ENCODE measurements at places on chromosomes 3 and 15.

- DNase-seq, result no peak
Observed at GRCh38 chr3:100366424-100366823, 31.9 kb downstream of the NIT2 start.

- DNase-seq, result no peak
Observed at GRCh38 chr3:63607716-63608115, 44.8 kb upstream of the SNTN start.

GRCh38 chr3:99873269-99874102 lies 55.8 kb downstream of the CMSS1 start:
- DNase-seq, result no peak

DNA sequence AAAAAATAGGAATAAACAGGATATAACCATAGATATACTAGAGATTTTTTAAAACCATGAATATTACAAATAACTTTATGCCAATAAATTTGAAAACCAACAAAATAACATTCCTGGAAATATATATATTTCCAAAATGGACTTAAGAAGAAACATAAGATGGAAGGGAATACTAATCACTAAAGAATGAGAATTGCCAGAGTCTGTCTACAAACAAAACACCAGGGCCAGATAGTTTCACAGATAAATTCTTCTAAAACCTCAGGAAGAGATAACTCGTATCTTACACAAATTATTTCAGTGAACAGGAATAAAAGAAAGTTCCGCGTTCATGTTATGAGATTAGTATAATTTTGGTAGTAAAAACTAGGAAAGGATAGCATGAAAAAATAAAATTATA lies 107.3 kb downstream of the HERC1 start:
- DNase-seq, result no peak

DNA sequence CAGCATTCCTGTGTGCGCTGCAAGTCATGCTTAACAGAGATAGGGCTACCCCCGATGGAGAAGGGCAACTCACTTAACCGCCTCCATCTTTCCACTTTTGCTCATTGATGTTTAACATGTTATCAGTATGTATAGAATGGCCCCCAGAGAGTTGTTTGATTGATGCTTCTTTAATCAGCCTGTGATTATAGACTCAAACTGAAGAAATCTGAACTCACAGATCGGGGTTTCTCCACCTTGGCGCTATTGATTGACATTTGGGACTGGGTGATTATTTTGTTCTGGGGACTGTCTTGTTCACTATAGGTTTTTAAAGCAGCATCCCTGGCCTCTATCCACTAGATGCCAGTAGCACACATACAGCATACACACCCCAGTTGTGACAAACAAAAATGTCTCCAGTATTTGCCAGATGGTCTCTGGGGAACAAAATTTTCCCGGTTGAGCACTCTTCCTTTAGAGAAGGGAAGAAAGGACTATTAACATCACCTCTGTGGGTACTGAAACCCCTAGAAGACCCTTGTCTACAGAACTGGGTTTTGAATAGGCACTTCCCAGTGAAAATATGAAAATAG lies 54.4 kb downstream of the LARS2 start:
- no peak for DNase-seq

- DNase-seq, result no peak
Observed at GRCh38 chr3:168186293-168186983, 90.7 kb upstream of the GOLIM4 start.

DNA sequence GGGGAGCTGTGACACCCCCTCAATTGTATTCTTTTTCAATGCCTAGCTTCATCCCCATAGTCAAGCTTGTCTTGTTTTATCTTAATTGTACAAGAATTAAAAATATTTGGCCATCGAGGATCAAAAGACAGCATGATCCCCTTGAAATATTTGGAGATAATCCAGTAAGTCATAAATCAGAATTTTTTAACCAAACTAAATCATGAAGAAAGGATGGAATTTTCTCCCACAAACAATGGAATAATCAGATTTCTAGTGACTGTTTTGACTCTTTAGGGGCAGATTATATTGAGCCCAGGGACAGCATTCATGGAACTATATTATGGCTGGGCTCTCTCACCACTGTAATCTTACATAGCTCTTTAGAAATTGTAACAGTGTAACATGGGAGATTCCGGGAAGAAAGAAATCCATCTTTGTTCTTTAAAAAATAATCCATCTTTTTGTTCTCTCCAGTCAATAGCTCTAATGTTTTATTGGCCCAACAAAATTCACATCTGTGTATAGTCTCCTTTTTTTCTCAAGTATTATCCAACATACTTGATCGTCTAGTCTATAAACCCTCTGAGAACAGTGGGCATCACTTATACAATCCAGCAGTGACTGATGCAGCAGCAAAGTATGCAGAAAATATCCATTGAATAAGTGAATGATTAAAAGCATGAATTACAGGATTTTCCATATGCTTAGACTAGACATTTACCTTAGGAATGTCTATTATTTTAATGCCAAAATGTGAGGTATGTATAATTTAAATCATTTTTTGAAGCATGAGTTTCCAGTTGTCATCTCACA lies 277.0 kb upstream of the PLSCR5 start:
- no peak for DNase-seq

DNA sequence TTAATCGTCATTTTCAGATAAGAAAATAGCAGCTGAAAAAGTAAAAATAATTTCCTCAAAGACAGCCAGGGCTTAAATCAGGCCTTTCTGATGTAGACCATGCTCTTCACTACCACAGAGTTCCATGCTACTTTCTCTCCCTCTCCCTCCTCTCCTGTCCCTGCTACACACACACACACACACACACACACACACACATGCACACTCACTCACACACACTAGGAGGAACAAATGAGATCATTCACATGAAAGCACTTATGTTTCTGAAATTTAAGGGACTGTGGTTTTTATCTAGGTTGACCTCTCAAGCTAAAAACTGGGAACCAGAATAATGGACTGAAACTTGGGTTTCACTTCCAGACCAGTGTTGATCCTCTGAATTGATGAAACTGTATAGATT lies 4.1 kb upstream of the PSMA4 start:
- DNase-seq, result no peak

- DNase-seq, result no peak
Observed at GRCh38 chr3:174329321-174329720, 529.8 kb upstream of the NAALADL2 start.

DNA sequence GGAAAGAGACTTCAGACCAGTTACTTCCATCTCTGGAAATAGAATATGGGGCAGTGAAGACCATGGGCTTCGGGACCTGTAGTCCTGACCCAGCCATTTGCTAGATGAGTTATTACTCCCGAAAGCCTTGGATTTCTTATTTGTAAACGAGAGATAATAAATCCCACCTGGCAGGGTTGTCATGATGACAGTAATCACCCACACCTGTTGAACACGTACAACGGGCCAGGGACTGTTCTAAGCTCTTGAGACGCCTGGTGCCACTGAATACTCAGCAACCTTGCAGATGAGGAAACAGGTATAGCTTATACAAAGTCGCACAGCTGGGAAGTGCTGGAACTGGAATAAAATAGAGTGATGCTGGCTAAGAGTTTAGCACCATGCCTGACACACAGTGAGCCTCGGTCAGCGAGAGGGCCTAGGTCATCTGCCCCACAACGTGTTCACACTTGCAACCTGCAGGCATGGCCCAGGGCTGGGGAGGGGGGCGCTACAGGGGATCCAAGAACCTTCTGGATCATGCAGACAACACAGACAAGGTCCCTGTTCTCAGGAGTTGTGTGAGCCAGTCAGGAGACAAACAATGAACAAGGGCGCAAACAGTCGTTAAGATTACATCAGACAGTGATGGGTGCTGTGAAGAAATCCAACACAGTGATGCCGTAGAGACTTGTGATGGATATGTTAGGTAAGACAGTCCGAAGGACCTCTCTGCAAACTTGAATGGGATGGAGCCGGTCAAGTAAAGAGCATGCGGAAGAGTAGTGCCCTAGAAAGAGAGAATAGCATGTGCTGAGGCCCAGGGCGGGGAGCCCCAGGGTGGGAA lies 89.2 kb downstream of the CORO2B start:
- DNase-seq, result no peak

DNA sequence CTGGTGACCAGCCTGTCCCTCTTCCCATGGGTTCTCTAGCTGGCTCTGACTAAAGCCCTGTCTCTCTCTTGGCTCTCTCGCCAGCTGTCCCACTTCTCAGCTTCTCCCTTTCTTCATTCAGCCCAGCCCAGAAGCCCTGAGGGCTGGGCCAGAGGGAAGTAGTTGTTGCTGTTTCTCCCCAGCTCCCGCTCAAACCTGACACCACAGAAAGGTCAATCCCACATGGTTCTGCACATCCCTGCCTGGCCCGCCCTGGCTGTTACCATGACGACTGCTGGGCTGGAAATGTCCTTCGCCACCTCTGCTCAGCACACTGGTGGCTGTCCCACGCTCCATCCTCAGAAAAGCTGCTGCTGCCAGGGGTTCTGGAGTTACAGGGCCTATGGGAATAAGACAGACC lies 25.9 kb downstream of the CCDC32 start:
- no peak for DNase-seq

- DNase-seq, result no peak
Observed at GRCh38 chr3:32447865-32448400, 54.7 kb downstream of the CMTM6 start.

DNA sequence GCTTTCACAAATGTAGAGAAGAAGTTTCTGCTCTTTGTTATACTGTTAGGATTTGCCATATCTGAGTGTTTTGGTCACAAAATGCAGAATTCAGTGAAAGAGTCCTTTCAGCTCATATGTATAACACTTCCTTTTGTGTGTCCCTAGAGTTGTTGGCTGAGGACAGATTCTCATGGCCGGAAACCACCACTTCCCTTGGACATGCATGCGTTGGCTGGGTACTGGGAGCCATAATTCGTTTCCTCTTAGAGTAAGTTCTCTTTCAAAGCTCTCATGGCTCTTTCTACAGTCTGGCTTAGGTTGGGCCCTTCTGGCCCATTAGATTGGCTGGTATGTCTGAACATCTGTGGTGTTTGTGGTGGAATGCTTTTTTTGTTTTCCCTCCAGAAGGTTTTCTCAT lies 298.5 kb downstream of the DIPK2A start:
- DNase-seq, result no peak

DNA sequence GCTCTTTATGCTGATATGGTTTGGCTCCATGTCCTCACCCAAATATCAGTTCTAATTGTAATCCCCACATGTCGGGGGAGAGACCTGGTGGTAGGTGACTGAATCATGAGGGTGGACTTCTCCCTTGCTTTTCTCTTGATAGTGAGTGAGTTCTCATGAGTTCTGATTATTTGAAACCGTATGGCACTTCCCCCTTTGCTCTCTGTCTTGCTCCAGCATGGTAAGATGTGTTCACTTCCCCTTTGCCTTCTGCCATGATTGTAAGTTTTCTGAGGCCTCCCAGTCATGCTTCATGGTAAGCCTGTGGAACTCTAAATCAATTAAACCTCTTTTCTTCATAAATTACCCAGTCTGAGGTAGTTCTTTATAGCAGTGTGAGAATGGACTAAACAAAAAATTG lies 107.6 kb downstream of the IMPG2 start:
- no peak for DNase-seq

DNA sequence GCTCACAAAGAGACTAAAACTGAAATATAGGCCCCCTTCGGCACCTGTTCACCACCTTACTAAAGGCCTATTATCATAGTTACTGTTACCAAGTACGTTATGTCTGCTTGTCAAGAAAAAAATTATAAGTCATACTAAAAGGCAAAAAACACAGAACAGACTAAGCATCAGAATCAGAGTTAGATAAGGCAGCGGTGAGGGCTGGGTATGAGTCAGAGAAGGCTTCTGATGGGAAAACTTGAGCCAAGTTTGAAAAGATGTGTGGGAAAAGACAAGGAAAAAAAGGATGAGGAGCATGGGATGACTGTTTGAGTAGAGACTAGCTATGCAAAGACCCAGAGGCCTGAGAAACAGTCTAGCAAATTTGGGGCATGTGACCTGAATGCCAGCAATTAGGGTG lies 387.2 kb upstream of the SGO1 start:
- no peak for DNase-seq

- DNase-seq, result no peak
Observed at GRCh38 chr15:55990998-55991397, 2.4 kb downstream of the NEDD4 start.

GRCh38 chr3:21942328-21942727 lies 191.3 kb upstream of the ZNF385D start:
- DNase-seq, result no peak

DNA sequence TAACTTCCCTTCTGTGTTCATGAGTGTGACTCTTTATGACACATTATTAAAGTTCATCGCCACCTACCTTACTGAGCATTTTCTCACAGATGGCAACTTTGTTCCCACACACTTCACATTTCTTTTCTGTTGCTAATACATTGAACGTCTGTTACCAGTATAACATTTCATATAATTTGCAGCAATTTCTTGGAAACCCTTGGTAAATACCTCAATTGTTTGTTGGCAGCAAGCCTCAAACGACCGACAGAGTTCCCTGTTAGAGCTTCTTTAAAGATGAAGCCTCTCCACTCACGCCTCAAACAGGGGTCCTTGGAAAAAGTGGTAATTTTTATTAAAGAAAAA lies 3.2 kb upstream of the CHSY1 start:
- no peak for DNase-seq

DNA sequence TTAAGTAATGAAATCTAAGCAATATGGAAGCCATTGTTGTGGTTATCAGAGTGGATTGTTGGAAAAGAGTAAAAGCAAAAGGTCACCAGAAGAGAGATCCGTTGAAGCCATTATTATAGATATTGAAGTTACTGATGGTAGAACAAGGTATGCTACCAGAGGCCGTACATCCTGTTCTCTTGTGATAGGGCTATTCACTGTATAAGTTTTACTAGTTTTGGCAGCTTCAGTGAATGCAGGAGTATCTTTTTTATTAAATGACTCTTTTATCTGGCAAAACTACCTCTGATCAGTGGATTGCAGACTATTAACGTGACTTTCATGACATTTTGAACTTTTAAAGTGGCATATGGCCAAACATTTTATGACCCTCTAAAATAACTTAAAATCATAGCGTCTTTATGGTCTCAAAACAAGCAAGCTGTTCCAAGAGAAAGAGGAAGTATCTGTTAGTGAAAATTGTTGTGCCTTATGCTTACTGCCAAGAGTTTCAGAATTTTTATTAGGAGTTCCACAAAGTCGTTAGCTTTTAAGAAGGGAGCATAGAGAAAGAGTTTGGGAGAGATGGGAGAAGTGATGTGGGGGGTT lies 102.9 kb downstream of the LRRC49 start:
- DNase-seq, result no peak

DNA sequence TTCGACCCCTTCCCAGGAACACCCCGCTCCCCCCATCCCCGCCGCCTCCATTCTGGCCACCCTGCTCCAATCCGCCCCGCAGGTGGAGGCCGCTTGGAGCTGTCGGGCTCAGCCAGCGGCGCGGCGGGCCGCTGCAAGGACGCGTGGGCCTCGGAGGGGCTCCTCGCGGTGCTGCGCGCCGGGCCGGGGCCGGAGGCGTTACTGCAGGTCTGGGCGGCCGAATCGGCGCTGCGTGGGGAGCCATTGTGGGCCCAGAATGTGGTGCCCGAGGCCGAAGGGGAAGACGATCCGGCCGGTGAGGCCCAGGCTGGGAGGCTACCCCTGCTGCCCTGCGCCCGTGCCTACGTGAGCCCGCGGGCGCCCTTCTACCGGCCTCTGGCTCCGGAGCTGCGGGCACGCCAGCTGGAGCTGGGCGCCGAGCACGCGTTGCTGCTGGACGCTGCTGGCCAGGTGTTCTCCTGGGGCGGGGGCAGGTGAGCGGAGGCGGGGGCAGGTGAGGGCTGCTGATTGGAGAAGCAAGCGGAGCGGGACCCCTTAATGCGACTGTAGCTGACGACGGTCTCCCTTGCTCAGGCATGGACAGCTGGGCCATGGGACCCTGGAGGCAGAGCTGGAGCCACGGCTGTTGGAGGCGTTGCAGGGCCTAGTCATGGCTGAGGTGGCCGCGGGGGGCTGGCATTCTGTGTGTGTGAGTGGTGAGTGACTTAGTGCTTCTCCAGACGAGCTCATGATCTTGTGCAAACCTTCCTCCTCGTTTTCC lies 2.5 kb downstream of the RCCD1 start:
- no peak for DNase-seq

- no peak for DNase-seq
Observed at GRCh38 chr3:21750831-21751391, at the start of gene ZNF385D. Gene ZNF385D, minus strand, starts transcription at chr3:21751210. Its CDS starts 294 bp downstream, at chr3:21750916.

All from stimulated activated CD4-positive, alpha-beta T cell treated with anti-CD3 and anti-CD28 coated beads, Interleukin-4, amount 100 ng/mL, for 4 hours (primary cell).